Kidney tubule cell (primary cell): ENCODE measurements at places on chromosomes 5 and 9.

- DNase-seq = no peak
These were observed 138.9 kb downstream of the WDR41 start for GRCh38 chr5:77353251-77353650.

GRCh38 chr9:74284581-74285450 lies 212.3 kb upstream of the RORB start:
- no peak for DNase-seq

GRCh38 chr9:35828716-35829083 lies at the start of gene FAM221B:
FAM221B (minus strand) TSS chr9:35828732; CDS start chr9:35826161, 2,571 bp downstream.
- peak; percentile 3 for DNase-seq

DNA sequence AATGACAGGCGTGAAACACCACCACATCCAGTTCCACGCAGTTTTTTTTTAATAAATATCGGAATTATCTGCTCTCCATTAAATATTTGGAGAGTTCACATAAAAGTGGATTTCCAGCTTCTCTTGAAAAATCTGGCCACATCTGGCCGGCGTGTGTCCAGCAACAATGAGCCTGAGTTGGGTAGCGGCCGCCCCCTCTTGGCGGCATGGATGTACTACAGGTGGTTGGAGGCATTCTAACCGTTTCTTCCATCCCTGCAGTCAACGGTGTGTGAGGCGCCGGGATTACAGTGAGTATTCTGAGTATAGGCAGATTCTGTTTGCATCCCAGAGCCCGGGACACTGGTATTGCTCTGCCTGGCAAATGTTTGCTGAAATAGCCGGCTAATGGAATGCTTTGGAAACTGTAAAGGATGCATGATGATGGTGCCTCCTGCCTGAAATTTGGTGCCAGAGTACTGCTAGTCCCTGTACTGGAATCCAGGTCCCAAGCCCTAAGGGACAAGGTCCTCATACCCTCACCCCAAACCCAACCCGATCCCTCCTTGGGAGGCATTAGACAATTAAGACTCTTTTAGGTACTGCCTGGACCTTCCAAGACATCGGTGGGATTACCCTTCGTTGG lies 13.6 kb upstream of the GM2A start:
- peak; percentile 65 for DNase-seq

DNA sequence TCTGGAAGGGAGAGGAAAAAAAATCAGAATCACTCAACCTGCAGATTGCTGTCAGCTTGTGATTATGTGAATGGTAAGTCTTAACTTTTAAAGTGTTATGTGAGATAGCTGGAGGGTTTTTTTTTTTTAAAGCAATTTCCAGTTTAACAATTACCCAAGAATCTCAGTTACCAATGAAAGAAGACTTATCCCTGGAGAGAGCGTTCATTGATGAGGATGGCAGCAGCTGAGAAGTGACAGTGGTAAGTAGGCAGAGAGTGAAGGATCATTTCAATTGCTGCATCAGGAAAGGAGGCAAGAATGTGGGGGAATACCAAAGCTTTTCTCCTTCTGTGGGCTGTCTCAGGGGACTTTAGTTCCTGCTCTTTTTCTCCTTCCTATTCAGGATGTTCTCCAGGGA lies 370.2 kb upstream of the C9orf72 start:
- no peak for DNase-seq

DNA sequence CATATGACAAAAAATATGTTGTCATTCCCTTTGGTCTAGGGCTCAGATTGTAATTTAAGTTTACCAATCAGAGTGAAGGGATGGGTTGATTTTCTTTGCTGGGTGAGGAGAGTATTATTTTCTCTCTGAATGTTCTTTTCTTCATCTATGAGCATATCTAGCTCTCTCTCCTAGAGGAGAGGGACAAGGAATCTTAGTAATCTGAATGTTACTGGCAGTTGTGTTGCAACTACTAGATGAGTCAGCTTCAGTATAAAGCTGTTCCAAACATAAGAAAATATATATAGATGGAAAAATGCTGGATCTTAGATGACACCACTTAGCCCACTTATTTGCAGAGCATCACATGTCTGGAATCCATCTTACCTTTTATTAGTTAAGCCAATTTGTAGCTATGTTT lies 259.3 kb downstream of the TUSC1 start:
- no peak for DNase-seq

DNA sequence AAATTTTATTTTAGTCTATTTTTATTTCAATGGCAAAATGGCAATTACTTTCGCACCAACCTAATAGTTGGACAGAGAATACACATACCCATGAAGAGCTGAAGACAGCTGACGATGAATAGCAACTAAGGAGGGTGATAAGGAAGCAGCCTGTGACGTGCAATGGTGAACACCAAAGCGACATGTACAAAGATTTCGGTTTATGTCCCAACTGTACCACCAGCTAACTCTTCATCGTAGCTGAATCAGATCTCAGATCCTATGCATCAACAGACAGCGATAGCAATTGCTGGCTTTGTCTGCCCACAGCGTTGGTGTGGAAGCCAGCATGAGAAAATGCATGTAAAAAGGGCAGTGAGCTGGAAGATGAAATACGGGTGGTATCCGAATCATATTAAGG lies 130.6 kb upstream of the ANKH start:
- DNase-seq = no peak

DNA sequence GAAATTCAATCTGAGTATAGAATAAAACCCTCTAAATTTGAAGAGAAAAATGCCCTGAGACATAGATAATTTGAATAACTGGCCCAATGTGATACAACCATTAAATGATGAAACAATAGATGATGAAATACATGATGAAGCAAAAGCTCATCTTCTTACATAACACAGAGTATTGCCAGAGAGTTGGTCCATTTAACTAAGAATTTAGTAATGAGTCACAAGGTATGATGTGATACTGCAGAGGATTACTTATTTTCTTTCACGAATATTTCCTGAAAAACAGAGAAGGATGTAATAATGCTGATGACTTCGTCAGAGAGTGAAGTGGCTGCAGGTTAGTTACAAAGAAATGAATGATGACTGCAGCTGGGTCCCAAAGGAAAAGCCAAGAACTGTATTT lies 379.3 kb downstream of the CDH12 start:
- DNase-seq = no peak

GRCh38 chr5:32630867-32631491 lies 45.6 kb downstream of the SUB1 start:
- no peak for DNase-seq

DNA sequence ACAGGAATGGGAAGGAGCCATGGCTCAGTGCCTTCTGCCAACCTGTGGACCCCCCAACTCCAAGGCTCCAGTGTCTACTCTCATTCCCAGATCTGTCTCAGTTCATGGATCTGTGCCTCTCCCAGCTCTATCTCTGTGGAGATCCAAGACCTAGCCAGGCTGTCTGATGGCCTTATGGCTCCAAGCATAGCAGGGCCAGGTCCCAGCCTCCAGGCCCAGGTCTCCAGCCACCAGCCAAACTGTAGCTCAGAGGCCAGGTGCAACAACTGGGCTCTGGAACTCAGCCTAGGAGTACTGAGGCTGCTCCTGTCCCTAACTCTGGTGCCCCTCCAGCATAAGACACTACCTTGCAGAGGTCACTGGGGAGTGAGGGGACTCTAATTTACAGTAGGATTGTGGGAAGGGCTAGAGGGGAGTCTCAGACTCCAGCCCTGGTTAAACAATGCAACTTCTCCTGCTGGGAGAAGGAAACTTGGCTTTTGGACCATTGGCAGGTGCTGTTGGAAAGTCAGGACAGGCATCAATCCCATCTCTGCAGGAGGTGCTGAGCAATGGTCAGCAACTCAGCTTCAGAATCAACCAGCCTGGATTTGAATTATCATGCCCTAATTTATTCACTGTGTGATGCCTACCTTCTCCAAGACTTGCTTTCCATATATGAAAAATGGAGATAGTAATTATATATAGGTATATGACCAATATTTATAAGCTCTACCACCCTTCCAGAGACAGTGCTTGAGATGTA lies 63.0 kb downstream of the PCDH1 start:
- no peak for DNase-seq

DNA sequence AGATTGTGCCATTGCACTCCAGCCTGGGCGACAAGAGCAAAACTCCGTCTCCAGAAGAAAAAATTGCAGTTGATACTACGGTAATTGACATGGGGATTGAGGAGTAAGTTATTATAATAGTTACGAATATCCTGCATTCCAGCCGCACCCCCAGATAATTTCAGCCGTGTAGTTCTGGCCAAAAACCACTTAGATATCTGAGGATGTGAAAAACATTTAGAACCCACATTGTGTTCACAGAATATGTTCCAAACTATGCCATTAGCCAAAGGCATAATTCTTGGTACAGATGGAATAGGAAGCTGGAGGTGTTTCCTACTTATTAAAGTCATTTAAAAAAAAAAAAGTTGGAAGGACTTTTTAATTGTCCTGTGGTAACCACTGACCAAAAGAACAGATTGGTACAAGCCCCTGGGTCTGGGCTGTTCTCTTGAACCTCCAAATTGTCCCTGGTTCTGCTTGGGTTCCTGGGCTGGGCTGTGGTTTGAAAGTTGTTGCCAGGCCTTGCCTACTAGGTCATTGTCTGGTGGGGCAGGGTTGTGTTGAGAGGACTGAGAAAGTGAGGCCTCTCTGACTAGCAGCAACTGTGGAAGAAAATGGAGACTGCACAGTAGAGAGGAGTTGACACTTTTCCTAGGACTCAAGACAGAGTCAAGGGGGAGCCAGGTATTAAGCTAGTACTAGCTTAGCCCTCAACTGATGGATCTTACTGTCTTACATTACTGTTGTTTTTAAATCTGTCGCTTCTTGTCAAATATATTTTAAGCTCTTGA lies 198.8 kb downstream of the NR3C1 start:
- no peak for DNase-seq

- no peak for DNase-seq
These were observed 38.3 kb downstream of the NEK6 start for GRCh38 chr9:124296094-124296493.

DNA sequence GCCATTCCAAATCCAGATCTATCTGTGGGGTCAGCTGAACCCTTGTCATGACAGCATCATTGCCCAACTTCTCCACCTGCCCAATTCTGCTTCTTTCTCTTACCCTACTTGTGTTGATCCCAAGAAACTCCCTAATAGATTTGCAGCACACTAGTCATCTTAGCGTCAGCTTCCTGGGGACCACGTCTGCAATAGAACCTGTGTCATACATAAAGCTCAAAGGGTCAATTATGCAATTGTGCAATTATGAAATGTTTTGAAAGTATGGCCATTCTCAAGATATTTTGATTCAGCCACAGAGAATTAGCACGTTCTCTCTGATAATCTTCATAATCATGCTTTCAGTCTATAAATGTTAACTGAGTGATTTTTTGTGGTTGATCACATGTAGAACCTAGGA lies 87.4 kb upstream of the PAPPA start:
- no peak for DNase-seq

- DNase-seq = no peak
These were observed 146.3 kb downstream of the CETN3 start for GRCh38 chr5:90263102-90263820.

- DNase-seq = peak; percentile 95
These were observed 66.9 kb upstream of the DNAH5 start for GRCh38 chr5:14011089-14012020.

GRCh38 chr9:68933434-68934328 lies 80.2 kb downstream of the PRKACG start:
- DNase-seq = no peak

- no peak for DNase-seq
These were observed 32.8 kb downstream of the RUSC2 start for GRCh38 chr9:35522700-35523099.

DNA sequence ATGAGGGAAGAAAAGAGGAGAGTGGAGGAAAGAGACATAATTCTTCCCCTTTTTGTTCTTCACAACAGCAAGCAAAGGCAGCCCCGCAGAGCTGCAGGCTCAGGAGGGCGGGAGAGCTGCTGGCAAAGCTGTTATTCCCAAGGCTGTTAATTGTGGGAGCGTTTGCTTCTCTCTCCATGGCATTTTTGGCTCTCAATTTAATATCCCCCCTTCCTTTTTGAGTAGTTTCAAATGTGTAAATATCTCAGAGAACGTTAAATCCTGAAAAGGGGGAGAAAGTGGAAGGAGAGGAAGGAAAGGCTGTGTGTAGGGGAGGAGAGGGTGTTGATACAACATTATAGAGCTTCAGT lies 165.7 kb downstream of the NSG2 start:
- no peak for DNase-seq

DNA sequence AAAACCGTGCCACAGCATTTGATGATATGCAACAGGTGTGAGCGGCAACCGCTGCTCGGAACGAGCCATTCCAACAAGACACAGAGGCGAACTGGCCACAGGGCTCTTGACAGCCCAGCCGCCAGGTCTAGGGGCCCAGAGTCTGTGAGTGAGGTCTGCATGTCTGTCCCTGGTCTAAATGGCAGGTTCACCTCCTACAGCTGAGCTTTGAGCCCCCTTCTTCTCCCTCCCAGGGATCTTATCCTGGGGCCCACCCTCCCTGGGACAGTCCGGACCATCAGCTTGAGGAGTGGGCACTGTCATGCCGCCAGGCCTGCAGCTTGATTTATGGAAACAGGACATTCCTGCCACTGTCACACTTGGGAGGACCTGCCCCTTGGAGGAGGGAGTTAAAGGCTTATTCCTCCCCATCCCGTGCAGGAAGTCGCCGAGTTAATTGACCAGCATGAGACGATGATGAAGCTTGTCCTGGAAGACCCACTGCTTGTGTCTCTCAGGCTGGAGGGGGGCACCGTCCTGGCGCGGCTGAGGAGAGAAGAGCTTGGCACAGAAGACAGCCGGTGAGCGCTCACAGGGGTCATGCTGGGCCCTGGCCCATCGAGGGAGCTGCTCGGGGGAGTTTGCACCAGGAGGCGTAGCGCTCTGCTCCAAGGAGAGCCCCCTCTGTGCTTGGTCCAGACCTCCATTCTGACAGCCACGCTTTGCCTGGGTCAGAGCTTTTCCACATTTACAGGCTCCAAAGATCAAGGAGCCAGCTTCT lies 35.5 kb upstream of the LRRC14B start:
- DNase-seq = no peak

GRCh38 chr5:135695656-135696313 lies 117.0 kb upstream of the CXCL14 start:
- no peak for DNase-seq

- DNase-seq = peak; percentile 53
These were observed 3.1 kb downstream of the RNF44 start for GRCh38 chr5:176533894-176534611.

- no peak for DNase-seq
These were observed 259.6 kb downstream of the CDH12 start for GRCh38 chr5:22593592-22593991.

- DNase-seq = no peak
These were observed 1637.8 kb upstream of the C9orf72 start for GRCh38 chr9:29211003-29211579.

DNA sequence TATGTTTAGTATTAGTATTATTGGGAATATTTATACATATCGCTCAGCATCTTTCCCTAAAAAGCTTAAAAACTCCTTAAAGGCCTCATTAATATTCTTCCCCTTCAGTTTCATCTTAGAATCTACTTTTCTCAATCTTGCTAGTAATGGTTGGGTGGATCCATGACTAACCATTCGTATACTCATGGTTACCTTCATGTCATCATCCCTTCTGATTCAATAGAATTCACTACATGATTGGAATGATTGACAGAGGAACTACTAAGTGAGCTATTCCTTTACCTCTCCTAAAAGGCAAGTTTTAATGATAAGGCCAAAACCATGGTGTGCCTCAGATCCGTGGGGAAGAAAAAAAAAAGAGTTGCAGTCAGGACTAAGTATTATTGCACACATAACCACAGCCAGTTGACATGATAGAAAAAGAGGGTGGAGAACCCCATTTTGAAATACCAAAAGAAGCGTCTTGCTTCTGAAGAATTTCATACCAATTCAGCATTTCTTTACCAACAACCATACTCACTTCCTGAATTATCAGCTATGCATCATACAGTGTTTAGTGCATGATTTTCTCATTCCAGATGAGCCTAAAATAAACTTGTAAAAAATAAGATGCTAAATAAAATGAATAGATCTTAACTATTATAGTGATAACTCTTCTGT lies 624.6 kb downstream of the PDE4D start:
- peak; percentile 65 for DNase-seq

- no peak for DNase-seq
These were observed 6.5 kb downstream of the CREB3 start for GRCh38 chr9:35738924-35739323.
